Kidney capillary endothelial cell (primary cell): ENCODE measurements at places on chromosomes 7 and 10.

DNA sequence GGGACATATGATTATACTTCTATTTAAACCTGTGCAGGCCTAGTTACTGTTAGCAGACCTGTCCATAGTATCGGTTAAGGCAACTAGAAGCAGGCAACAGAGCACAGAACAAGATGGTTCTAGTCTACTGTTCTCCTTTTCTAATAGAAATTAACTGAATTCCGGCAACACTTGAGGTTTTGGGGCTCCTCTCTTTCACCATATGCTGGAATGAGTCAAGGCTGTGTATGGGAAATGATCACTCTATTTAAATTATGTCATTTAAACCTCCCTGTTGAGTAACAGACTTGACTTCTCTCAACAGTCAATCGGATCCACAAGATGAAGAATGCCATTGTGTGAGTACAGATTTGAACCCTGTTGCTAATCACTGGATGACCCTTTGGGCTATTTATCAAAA is 6.2 kb upstream of the OTUD1 start:
- no peak for DNase-seq

DNA sequence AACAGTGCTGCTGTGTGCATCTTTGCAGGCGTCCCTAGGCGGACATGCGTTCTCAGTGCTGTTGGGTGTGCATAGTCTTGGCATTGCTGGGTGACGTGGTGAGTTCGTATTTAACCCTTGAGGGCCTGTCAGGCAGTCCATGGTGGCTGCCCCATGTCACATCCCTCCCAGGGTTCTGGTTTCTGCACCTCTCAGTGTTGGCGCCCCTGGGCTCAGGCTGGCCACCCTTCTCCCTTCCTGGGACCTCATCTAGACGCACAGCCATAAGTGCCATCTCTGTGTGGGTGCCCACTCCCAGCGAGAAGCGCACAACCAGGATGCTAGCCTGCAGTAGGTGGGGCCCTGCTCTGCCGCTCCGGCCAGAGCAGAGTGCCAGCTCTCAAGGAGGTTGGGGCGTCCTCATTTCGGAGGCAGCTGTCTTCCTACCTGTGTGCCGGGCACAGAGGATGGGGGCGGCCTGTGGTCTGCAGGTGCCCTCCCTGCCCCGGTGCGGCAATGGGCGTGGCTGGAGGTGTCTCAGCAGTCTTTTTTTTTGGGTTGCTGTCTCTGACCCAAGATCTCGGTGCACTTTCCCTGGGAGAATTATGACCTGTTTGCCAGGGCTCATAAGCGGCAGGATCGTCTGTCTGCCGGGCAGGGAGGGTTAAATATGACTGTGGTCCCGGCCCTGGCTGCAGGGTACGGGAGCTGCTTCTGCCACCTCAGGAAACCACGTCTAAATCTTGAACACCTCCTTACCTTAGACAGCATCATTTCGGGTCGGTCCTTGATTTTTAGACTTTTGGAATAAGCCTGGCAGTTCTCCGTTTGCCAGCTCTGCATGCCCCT is 6.5 kb downstream of the INPP5A start:
- DNase-seq: no peak

DNA sequence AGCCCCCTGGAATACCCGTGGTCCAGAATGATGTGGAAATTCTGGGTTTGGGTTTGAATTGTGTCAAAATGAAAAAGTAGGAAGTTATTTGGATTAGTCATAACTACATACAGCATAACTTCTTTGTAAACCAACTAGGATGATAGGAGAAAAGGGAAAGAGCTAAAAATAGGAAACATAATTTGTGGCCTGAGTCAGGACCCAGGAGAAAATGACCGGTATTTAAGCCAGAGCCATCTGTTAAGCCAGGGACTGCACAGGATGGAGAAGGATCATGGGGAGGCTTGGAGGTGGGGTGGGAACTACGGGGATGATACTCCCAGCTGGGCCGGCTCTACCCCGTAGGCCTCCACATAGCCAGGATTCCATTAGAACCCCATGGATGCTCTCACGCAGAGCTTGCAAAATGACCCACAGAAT is 98.6 kb downstream of the MYOF start:
- peak; percentile 76 for DNase-seq

DNA sequence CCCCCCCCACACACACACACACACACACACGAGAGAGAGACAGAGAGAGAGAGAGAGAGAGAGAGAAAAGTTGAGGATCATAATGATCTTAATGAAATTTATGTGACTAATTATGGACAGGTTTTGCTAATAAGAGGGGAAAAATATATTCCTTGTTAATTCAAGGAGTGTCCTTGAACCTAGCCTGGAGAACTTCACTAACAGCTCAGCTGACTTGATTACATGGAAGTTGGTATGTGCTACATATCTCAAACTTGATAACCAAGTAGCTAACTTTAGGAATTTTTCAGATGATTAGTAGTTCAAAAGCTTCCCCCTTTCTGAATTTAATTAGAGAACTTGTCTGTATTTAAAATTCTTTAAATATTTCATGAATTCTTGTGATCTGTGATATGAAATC is 15.3 kb downstream of the SLF2 start:
- no peak for DNase-seq

- DNase-seq: no peak
Measured at GRCh38 chr10:124476043-124476725, 14.6 kb downstream of the LHPP start.

DNA sequence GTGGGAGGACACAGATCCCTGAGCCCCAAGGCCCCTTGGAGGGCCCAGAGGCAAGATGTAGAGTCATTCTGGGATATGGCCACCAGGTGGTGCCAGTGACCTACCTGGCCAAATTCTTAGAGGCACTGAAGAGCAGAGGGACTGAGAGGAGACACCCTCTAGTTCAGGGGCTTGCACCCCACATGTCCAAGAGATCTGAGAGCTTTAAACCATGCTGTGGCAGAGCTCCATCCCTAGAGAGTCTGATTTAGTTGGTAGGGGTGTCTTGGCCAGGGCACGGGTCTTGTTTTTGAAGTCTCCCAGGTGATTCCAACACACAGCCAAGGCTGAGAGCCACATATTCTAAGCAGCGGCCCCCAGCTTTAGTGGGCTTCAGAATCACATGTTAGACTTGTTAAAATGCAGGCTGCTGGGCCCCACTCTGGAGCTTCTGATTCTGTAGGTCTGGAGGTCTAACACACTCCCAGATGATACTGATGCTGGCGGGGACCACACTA is 52.5 kb downstream of the PRF1 start:
- DNase-seq: no peak

DNA sequence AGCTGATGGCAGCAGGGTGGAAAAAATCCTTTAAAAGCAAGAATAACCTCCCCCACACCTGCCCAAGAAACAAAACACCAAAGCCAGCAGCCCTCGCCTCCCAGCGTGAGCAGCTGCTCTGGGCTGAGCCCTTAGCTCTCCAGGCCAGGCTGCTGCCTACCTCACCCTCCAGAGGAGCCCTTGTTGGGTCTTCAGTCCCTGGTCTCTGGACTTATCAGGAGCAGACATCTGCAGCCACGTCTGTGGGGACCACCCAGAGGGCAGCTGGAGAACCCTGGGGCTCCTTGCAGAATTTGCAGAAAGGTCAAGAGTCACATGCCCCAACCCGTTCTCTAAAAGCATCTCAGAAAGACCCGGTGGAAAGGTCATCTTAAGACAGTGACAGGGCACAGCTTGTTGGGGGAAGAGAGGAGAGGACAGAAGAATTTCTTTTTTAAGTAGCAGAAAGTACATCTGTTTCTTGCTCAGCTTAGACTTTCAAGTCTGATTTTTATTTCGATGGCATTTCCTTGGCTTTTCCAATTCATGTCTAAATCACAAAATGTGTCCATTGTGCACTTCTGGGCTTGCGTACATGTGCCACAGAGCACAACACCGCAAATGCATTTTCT is 425.7 kb upstream of the NFE2L3 start:
- no peak for DNase-seq

DNA sequence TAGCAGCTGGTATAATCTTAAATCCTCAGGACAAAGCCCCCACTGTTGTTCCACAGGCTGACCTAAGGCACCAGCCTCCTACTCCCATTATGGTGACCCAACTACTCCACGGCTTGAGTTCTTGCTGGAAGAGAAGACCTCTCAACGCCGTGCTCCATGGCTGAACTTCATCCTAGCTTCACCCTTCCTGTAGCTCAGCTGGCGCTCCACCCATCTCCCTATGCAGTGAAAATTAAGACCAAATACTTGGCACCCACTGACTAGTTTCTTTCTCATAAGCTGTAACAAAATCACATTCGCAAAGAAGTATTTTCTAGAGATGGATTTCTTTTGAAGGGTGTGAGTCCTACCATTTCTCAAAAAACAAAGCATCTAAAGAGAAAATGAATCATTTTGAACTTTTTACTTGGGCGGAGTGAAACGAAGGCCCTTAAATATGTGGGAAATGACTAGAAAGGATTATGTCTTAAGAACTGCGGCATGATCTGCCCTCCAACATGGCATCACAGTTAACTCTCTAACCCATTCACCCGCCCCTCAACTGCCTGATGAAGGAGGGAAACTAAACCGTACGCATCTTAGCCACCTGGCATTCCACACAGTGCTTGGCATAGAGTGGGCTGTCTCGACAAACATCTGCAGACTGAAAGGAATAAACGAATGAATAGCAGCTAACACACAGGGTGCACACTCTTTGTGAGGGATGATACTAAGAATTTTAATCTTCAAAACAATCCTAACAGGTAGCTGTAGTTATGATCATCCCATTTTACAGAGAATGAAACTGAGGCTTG is 32.7 kb downstream of the GFRA1 start:
- no peak for DNase-seq

GRCh38 chr10:133375357-133376115 is 2.4 kb upstream of the ECHS1 start:
- DNase-seq: no peak

GRCh38 chr10:63761243-63761642 is 240.0 kb downstream of the REEP3 start:
- DNase-seq: no peak

- DNase-seq: no peak
Measured at GRCh38 chr7:57400531-57401155, 49.3 kb upstream of the ZNF716 start.

DNA sequence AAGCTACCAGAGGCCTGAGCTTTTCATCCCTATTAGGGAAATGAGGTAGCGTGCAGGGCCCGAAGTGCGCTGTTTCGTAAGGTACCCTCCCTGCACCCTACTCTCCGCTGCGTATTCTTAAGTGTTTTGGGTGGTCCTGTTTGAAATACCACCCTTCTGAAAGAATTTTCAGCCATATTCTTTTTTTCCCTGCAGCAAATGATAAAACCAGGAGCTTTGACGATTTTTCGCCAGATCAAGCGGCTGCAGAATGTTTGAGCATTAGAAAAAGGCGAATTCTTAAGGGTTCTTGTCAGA is 1.2 kb downstream of the RSBN1L start:
- DNase-seq: peak; percentile 20

- no peak for DNase-seq
Measured at GRCh38 chr7:30912986-30913811, 1.5 kb downstream of the AQP1 start.

- no peak for DNase-seq
Measured at GRCh38 chr7:77321300-77321699, 94.8 kb downstream of the GSAP start.

DNA sequence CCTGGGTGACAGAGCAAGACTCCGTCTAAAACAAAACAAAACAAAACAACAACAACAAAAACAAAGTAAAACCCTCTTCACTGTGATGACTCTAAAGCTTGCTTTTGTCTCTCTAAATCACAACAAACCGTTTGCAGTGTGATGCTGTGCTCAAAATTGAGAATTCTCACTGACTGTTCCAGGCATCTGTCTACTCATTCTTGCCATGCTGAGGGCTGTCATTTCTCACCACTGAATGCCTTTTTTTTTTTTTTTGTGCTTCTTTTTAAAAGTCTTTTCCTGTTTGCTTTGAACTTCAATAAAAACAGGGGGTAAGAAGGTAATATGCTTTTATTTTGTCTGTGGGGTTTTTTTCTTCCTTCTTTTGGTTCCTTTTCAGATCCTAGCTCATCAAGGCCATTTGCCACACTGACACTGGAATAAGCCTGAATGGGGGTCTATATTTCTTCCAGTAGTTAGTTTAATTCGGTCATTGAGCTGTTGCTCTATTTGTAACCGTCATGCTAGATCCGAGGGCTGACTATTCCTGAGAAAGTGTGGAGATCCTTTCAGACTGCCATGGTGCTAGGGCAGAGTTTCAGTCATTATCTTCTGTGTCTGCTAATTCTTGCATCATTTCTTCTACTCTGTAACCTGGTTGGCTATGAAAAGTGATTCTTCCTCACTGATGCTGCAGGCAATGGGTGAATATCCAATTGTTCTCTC is 10.6 kb downstream of the FAS start:
- DNase-seq: no peak

GRCh38 chr7:123599766-123600165 is 1.9 kb upstream of the ASB15 start:
- no peak for DNase-seq

DNA sequence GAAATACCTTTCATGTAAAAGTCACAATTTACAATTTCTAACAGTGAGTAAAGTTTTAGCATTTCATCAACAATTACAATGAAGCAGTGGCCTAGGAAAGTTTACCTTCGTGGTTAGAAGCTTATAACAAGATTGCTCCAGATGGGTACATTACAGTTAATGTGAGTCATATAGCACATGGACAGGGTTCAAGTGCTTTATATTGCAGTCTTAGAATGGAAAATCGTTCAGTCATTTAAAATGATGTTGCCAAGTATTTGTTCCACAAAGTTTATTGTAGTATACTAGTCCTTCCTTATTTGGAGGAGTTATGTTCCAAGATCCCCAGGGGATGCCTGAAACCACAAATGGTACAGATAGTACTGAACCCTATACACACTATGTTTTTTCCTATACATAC is 174.6 kb upstream of the TARP start:
- DNase-seq: no peak

GRCh38 chr7:156155988-156156733 is 343.9 kb upstream of the SHH start:
- no peak for DNase-seq

DNA sequence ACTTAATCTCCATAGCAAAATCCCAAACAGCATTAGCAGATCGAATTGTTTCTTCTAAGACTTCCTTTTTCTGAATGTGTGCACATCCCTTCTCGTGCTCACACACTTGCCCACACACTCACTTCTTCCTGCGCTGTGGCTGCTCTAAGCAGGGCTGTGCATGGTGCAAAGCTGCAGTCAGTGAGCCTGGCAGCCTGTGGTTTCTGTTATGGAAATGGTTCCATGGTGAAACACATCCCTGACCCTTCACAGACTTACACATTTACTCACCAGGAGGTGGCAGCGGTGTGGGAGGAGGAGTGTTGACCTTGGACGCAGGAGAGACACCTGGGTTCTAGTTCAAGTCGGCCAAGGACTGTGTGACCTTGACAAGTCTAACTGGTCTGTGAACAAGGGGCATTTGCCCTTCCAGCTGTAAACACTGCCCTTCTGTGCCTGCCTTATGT is 24.9 kb downstream of the MTURN start:
- DNase-seq: no peak

GRCh38 chr7:130141161-130141883 is 63.9 kb downstream of the TMEM209 start:
- peak; percentile 13 for DNase-seq

DNA sequence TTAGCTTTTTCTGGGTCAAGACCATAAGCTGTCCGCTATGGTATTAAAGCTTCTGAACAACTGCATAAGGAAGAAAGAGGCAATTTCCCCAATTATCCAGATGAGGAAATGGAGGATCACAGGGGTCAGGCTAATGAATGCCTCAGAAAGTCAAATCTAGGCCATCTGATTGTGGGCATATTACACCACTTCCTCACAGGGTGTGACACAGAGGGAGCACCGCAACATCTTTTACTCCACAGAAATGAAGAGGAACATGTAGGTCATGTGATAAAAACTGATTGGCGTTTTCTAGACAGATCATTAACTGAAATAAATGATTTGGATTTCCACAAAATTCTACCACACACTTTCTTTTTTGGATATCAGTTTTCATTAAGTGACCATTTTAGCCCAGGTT is 384.4 kb downstream of the PARD3 start:
- DNase-seq: peak; percentile 15
